HTR-8/SVneo (cell line): ENCODE measurements at places on chromosomes 5 and 9.
A peak's percentile ranks its signal among the peaks of the same experiment; 100 is the strongest.

DNA sequence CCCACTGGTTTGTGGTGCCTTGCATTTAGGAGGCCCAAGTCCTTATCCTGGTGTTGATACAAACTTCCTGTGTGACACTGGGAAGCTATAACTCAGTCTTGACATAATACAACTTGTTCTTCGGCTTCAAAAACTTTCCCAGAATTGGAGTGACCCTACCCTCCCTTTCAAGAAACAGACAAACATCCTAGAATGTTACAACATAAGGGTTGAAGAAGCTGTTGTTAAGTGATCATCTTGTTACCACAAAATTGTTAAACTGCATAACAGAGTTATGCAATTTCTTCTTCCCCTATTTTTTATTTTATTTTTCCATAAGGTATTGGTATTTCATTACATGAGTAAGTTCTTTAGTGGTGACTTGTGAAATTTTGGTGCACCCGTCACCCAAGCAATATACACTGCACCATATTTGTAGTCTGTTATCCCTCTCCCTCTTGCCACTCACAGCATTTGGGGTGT, 21.3 kb downstream of the TLR4 start:
- DNase-seq: no peak

DNA sequence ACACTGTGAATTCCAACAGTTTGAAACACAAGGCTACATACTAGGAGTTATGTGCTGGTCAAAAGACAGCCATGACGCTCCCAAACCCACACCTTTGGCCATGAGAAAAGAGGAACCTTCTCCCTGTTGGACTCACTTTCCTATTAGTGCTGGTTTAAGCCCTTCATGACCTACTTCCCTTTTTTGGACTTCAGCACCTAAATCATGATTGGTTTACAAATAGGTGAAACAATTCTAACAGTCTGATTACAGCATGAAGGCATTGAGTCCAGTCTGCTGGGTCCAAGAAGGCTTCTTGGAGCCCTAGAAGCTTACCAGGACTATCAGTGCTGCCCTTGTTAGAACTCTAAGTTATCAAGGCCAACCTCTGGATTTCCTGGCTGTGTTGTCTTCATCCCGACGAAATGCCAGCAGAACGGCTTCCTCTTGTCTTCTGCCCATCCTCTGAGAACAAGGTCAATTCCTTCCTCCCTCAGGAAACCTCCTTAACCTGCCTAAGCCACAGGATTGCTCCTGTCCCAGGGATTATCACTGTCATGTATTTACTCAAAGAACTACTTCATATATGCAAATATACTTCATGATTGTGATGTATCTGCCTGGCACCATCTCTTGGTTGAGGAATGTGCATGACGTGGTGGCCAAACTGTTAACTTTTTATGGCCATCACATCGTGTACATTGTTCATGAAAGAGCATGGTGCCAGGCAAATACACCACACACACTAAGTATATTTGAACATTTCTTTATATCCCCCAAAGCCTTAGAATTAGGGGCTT, 83.6 kb downstream of the ANKH start:
- no peak for DNase-seq

DNA sequence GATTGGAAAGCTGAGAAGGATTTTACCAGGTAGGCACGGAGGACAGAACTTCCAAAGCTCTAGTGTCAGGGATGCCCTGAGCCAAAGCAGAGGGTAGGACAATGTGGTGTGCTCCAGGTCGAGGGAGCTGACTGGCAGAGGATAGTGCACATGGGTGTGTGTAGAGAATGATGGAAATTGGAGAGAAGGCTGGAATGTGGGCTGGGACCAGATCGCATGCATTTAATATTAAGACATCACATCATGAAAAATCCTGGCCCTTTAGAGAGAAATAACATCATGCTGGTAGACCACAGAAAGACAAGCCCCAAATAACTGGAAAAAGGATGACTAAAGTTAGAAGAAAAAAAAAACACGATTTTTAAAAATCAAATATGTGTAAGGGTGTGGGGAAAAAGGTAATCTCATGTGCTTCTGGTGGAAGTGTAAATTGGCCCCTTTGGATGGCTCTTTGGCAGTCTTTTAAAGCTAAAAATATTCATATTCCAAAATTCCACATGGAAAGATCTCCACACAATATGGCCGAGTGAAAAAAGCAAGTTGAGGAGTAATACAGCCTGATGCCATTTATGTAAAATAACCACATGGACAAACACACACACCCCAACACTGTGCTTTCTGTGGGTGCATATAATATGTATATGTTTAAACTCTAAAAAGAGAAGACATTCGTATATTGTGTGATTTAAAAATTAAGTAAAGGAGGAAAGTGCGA, 67.0 kb upstream of the TGFBR1 start:
- no peak for DNase-seq

- peak; percentile 91 for DNase-seq
Measured at GRCh38 chr5:149799119-149799623, 69.1 kb downstream of the PPARGC1B start.

DNA sequence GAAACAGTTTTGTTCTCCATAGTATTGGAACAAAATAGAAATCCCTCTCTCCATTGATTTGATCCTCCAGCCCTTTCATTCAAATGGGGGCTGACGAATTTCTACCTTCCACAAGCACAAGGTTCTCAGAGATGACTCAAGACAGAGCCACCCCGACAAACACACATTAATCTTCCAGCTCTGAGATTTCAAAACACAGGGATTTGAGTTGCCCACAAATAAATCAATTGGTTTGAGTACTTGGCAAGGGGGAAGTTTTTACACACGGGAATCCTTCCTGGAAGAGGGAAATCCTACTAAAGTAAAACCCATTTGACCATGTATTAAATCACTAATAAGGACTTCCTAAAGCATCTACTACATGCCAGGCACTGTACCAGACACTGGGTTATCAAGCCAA, 5.4 kb downstream of the ADRA1B start:
- DNase-seq: no peak

DNA sequence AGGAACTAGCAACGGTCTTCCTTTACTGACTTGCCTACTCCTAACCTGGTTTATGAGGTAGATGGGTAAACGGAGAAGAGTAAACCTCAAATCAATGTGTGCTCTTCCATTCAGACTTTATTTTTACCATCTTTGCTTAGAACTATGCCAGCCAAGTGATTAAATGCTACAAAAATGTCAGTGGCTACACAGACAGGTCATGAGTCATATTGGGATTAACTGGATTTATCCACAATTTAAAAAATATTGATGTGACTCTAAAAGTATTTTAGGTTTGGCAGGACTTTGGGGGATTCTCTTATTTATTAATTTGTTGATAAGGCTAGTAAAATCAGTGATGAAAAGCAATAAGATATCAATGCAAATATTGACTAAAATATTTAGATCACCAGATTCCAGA, 275.0 kb downstream of the PLK2 start:
- peak; percentile 25 for DNase-seq

DNA sequence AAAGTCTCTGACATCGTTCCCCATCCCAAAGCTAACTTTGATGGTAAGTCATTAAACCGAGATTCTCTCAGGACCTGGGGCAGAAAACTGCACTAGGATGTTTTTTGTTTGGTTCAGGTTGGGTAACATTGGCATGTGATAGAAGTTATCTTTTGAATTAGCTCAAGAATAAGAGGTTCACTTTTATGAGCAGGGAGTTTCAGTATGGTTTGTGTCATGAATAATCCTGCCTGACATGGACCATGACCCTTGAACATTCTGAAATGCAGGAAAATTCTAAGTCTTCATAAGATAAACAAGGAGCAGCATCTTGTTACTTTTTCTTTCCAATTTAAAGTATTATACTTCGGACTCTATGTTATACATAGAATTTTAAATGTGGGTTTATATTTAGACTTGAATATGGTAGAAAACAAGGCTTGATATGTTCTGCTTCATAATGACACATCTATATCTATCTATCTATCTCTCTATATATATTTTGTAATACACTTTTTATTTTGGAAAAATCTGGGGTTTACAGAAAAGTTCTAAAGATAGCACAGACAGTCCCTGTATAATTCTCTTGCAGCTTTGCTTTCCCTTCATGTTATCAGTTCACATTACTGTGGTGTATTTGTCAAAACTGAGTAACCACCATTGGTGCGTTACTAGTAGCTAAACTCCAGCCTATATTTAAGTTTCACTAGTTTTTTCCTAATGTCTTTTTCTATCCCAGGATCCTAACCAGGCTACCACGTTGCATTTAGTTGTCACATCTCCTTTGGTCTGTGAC, 102.7 kb upstream of the TAF11L2 start:
- no peak for DNase-seq

- DNase-seq: no peak
Measured at GRCh38 chr5:169351721-169352120, 50.8 kb upstream of the SLIT3 start.

- DNase-seq: no peak
Measured at GRCh38 chr9:75490326-75490725, 400.1 kb upstream of the PCSK5 start.

DNA sequence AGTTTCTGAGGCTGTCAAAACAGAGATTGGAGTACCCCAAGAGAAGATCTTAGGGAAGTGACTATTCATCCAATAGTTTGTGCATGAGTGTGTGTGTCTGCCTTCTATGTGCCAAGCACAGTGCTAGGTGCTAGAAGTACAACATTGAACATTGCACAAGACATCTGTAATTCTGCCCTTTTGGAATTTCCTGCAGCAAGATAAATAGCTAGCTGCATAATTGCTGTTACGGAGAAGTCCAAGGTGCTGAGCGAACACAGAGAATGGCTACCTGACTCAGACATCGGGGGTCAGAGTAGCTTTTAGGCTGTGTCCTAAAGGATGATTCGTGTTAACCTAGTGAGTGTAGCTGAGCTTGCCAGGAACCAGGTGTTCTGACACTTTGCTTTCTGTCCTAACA, 44.8 kb downstream of the PAPPA start:
- DNase-seq: no peak

- DNase-seq: peak; percentile 93
Measured at GRCh38 chr5:81971712-81972491, at the start of gene ATG10. ATG10 (plus strand) TSS chr5:81972023; CDS start chr5:81987571, 15,548 bp downstream.

- peak; percentile 59 for DNase-seq
Measured at GRCh38 chr5:72107131-72107900, at the start of gene MAP1B. MAP1B (plus strand) TSS chr5:72107475; CDS start chr5:72107532, 57 bp downstream.

DNA sequence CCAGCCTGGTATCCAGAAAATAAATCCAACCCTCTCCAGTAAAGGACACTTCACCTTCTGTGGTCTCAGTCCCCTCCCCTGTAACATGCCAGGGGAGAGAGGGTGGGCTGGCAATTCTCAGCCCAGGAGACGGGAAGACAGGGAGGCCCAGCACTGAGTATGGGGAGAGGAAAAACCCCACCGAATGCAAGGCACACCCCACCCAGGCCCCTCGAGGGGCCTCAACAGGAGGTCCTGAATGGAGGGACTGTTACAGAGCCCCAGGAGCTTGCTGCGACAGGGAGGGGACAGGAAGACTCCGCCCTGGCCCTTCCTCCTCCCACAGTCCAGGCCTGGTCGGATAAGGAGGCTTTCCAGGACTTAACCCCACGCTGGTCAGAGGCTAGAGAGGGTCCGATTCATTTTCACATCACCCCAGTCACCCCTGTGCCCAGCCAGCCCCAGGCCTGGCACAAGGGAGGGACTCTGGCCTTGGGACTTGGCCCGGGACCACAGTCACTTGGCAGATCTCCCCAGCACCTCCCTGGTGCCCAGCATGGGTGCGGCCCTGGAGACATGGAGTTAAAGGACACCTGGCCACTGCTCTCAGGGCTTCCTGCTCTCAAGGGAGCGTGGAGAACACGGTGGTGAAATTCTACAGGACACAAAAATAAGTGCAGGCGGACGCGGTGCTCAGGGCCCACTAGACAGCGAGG, 44.9 kb upstream of the STXBP1 start:
- DNase-seq: no peak

DNA sequence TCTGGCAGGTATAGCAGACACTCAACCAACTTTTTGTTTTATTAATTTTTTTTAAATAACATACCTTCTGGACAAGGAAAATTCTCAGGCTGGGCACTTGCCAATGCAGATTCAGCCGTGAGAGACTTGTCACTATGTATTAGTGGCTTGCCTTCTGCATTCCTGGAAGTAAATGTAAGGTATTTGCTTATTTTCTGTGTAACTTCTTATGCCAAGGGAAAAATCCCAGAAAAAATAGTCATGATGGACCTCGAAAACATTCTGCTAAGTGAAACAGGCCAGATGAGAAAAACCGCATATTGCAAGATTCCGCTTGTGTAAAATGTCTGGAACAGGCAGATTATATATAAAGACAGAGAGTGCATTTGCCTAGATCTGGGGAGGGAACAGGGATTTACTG, 260.3 kb upstream of the DAPK1 start:
- no peak for DNase-seq

- DNase-seq: no peak
Measured at GRCh38 chr5:114657342-114658130, 295.7 kb downstream of the KCNN2 start.

DNA sequence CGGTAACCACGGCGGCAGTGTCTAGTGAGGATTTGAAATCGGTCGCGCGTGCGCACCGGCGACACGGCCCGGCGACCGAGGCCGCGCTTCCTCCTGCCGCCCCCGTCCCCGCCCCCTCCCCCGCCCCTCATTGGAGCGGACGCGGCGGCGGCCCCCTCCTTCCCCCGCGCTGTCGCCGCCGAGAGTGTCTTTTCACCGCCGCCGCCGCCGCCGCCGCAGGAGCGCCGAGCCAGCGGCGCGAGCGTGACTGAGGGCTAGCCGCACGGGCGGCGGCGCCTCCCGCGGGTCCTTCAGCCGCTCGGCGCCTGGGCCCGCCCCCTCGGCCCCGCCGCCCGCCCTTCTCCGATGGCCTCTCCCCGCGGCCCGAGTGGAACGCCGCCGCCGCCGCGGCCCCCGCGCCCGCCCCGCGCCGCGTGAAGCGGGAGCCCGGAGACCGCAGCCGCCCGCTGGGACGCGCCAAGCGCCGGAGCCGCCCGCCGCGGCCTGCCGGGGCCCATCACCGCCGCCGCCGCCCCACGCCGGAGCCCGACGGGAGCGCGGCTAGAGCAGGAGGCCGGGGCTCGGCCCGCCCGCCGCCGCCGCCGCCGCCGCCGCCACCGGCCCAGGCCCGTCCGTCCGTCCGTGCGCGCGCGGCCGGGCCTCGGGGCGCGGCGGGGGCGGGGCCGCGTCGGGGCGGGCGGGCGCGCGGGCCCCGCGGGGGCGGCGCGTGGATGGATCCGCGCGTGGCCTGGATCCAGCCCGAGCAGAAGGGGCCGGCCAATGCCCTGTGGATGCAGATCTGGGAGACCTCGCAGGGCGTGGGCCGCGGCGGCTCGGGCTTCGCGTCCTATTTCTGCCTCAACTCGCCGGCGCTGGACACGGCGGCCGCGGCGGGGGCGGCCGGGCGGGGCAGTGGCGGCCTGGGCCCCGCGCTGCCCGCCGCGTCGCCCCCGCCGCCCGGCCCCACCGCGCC, at the start of gene TENT4A:
TSS of gene TENT4A (plus strand) at position 159 of the 952 bp plus-strand sequence. CDS start at position 711, 552 bp downstream.
- DNase-seq: no peak

DNA sequence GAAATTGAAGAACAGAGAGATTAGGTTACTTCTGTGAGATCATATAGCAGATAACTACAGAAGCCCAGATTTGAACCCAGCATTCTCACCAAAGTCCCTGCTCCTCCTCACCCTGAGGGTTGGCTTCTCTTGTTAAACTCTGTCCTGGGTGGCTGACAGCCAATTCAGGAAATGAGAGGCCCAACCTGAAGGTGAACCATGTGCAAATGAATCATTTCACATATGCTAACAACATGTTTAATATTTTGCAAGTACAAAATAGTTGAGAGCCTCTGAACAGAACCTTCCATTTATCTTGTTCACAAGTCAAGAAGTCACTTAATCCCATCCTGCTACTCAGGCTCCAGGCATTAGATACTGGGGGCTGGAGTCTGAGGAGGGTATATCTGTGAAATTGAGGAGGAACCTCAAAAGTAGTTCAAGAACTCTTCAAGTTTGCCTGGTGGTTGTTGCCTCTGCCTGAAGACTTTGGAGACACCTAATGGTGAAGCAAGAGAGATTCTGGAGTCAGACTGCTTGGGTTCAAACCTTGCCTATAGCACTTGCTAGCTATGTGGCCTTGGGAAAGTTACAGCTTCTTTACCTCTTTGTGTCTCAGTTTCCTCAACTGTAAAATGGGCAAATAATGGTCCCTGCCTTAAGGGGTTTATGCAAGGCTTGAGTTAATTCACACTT, 564.0 kb downstream of the PSAT1 start:
- peak; percentile 4 for DNase-seq
